ENCODE measurements at places on chromosomes 4 and X.

- DNase-seq, result peak; percentile 72
These were observed 27.2 kb downstream of the TACC3 start for GRCh38 chr4:1748465-1748995.

DNA sequence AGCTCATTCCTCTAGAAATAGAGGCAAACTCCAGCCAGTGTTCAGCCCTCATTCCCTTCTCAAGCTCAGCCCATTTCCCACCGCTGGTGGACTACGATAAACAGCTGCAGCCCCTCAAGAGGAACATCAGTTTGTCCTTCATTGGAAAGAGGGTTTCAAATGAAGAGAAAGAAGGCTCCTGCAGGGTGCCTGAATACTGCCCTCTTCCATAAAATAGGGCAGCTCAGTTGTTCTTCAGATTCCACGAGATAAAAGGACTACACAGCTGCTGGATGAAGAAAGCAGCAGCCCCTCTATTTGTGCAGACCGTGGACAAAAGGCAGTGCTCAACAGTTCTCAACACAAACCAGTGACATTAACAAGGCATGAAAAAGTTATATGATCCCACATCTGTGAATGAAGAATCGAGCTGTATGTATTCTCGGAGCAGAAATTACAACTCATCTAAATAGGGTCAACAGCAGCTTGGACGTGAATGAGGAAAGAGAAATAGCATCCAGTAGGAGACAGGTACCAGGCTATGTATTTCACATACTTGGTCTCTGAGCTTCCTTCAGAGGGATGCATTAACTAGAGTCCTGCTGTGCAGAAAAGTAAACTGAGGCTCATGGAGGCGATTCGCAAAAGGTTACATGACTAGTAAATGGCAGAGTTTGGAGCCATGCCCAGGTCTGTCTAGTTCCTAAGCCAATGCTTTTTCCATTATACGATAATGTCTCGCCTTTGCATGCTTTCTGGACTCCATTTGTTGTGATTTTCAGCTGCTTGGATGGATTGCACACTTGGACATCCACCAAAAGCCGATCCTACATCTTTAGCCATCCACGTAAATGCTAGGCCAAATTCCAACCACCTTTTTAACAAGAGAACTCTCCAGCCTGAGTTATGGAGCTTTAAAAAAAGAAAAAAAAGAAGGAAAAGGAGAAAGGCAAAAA lies 301.2 kb upstream of the PPARGC1A start:
- DNase-seq, result no peak

- no peak for DNase-seq
These were observed 35.0 kb downstream of the CCDC158 start for GRCh38 chr4:76385974-76386373.

DNA sequence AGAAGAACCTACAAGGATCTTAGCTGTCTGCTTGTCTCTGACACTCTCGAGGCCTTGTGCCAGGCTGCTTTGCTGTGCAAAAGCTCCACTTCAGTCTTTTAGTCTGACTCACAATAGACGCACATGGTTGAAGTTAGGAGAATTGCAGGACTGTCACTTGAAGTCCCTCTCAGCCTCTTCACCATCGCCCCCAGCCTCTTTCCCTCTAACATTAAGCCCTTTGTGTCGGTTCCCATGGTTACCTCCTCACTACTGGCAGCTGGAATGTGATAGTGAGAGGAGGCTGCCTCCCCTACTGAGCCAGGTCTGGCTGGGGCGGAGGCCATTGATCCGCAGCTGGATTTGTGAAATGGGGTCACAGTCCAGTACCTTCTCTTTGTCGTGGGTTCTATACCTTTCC lies 201.8 kb downstream of the SOWAHB start:
- no peak for DNase-seq

GRCh38 chrX:40167233-40167849 lies 69.6 kb upstream of the BCOR start:
- no peak for DNase-seq

DNA sequence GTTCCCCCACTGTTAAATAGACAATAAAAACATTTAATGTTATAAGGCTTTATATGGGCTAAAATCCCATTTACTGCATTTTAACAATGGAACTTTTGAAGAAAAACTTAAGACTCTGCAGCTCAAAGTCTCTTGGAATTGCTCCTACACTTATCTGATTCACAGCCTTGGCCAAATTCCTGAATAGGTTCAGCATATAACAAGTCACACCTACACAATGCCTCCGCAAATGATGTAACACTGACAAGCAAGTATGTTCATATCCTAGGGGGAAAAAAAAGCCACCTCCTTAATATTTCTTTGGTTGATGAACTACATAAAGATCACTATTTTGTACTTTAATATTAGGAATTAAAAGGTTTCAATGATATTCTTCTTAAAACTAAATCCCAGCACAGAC lies 34.5 kb downstream of the RPS6KA6 start:
- no peak for DNase-seq

DNA sequence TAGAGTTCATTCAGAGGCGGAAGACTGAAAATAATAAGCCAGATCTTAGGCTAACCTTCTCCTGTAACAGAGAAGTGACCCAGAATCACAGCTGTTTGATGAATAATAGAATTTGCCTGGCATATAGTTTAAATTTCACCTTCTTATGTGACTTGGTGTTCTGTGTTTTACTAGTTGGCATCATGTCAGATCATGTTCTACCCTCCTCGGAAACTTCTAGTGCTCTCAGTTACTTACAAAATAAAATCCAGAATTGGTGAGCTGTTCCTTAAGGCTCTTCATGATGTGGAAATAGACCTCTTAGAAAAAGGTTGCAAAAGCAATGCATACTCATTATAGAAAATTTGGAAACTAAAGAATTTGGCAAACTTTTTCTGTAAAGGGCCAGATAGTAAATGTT lies 31.1 kb downstream of the TMEM164 start:
- no peak for DNase-seq

GRCh38 chr4:183858011-183858615 lies 47.0 kb upstream of the STOX2 start:
- DNase-seq, result no peak

DNA sequence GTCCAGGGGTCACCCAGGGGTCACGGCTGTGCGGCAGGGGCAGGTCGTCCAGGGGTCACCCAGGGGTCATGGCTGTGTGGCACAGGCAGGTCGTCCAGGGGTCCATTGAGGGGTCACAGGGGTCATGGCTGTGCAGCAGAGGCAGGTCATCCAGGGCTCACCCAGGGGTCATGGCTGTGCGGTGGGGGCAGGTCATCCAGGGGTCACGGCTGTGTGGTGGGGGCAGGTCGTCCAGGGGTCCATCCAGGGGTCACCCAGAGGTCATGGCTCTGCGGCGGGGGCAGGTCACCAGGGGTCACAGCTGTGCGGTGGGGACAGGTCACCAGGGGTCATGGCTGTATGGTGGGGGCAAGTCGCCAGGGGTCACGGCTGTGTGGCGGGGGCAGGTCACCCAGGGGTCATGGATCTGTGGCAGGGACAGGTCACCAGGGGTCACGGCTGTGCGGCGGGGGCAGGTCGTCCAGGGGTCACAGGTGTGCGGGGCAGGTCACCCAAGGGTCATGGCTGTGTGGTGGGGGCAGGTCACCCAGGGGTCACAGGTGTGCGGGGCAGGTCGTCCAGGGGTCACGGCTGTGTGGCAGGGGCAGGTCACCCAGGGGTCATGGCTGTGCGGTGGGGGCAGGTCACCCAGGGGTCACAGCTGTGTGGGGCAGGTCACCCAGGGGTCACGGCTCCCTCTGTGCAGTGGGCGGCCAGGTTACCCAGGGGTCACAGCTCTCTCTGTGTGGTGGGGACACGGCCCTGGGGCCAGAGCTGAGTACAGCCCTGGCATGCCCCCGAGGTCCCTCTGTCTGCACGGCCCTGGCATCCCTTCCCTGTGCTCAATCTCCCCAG lies 16.0 kb downstream of the ATP5ME start:
- no peak for DNase-seq

- DNase-seq, result no peak
These were observed 27.1 kb upstream of the DCLK2 start for GRCh38 chr4:150051111-150051510.

DNA sequence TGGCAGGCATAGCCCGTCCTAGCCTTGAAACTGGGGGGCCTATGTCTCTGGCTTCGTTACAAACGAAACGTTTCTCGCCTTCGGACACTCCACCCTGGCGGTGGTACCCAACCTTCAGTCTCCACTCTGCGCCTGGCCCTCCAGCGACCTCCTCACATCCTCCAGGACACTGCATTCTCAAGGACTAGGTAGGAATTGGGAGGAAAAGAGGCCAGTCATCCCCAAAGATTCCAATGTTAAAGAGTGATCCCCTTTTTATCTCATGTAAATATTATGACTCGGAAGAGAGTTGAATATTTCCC lies 2.1 kb upstream of the NKX6-1 start:
- DNase-seq, result no peak

DNA sequence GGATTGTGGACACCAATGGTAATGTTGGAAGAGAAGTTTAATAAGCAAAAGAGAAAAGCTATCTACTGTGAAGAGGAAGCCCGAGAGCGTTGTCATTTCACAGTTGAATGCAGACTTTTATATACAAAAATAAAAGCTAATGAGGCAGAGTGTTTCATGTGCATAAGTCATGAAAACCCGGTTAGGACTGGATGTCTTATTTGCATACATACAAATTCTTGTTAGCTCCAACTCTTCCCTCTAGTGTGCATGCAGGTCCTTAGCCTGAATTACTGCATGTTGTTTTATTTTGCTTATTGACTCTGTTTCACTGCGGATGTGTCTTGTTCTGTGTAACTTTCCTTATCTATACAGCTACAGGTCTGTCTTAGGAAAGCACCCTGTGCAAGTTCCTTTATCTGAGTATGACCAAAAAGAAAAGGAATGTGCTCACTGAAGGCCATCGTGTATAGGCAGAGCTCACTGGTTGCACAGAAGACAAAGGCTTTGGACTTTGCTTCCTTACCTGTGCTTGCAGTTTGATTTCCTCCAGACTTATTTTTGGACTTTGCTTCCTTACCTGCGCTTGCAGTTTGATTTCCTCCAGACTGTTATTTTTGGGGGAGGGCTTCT lies 25.1 kb upstream of the UGT2B11 start:
- no peak for DNase-seq

GRCh38 chr4:153295131-153295755 lies 49.2 kb upstream of the MND1 start:
- DNase-seq, result no peak

- DNase-seq, result no peak
These were observed 15.6 kb upstream of the MAP7D3 start for GRCh38 chrX:136266828-136267227.

DNA sequence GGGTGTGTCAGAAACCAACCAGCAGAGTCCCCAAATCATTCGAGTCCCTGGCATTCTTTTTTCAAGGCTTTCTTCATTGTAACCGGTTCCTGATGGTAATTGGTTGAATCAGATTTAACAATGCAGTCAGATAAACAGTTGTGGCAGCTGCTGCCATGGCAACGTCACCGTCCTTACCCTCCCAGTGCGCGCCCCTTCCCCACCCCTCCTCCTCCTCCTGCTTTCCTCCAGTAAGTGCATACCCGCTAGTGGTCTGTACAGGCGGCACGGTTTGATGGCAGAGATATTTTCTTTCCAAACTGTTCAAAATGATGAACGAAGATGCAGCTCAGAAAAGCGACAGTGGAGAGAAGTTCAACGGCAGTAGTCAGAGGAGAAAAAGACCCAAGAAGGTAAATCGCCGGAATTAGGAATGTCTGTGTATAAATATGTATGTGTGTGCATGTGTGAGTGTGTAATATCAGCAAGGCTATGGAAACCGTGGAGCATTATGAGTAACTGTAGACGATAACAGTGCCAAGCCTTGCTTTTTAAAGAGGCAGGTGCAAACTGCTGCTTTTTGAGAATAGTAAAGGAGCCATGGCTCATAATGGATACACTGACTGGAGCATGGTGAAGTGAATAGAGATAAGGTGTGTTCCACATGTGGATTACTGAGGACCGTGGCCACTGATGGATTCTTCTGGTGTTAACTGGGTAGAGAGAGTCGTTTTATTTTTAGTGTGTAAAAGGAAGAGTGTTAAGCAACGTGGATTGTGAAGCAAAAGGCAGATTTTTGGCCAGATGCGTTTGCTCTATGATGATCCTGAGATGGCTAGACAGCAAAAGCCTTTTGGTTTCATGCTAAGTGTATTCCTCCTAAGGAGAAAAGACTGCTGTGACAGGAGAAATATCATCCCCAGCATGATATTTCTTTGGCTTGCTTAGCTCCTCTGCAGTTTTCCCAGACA lies at the start of gene ANK2:
Gene ANK2 (plus strand): TSS at position 233 of the 950 bp plus-strand sequence. CDS start 76 bp downstream, at position 309.
- DNase-seq, result no peak

GRCh38 chrX:20521222-20521621 lies 254.5 kb upstream of the RPS6KA3 start:
- no peak for DNase-seq

GRCh38 chr4:47855350-47855749 lies 17.5 kb upstream of the CORIN start:
- no peak for DNase-seq

DNA sequence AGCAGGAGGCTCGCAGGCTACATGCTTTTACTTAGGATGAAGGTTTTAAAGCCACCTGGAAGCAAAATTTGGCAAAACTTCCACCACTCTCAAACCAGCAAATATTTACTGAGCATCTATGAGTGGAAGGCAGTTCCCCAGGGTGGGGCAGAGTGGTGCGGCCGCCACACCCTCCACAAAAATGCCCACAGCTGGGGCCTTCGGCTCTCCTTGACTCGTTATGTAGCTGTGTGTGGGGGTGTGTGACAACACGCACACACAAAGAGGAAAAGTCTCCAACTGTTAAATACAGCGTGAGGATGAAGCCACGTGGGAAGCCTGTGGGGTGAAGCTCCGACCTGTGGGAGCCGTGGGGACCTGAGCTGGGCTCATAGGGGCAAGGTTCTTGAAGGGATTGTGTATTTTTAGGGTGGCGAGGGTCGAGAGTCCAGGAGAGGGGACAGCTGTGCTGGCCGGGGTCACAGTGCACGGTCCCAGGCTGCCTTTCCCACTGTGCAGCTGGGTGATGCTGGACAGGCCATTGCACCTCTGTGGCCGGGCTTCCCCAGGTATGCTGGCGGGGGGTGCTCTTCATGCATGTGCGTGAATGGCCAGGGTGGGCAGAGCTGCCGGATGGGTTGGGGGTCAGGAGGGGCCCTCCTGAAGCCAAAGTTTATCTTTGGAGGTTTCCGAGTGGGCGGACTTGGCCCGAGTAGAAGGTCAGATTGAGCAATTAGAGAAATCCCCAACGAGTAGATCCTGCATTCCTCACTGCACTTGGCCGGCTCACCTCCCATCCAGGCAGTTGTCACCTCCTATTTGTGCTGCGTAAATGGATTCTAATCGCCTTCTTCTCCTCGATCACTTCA lies 25.4 kb downstream of the SORCS2 start:
- DNase-seq, result no peak

- no peak for DNase-seq
These were observed 42.8 kb downstream of the BRWD3 start for GRCh38 chrX:80766916-80767315.

- no peak for DNase-seq
These were observed 27.7 kb upstream of the VCX start for GRCh38 chrX:7815166-7815805.

- no peak for DNase-seq
These were observed 1009.6 kb upstream of the DIAPH2 start for GRCh38 chrX:95675011-95675410.

DNA sequence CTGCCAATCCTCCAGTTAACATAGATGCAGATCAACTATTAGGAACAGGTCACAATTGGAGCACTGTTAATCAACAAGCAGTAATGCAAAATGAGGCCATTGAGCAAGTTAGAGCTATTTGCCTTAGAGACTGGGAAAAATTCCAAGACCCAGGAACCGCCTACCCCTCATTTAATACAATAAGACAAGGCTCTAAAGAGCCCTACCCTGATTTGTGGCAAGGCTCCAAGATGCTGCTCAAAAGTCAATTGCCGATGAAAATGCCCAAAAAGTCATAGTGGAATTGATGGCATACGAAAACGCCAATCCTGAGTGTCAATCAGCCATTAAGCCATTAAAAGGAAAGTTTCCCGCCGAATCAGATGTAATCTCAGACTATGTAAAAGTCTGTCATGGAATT lies 20.5 kb upstream of the TRIM61 start:
- DNase-seq, result no peak

All from stimulated activated CD4-positive, alpha-beta T cell treated with anti-CD3 and anti-CD28 coated beads, Interleukin-1b, Interleukin-23, amount 100 ng/mL, for 24 hours (primary cell).